ENCODE measurements at places on chromosomes 6 and 20. TPM values are rescaled to one million over a fixed set of nuclear protein-coding genes. Genes with fewer than 3 reads are reported as not detected.

Gene OARD1
- total RNA-seq: 12.3 TPM

Gene ERVFRD-1
- total RNA-seq: not detected

Gene TGM3
- total RNA-seq: 0.25 TPM

Gene RAB44
- under 0.01 TPM for total RNA-seq

Gene FAM83C
- not detected for total RNA-seq

Gene PRR18
- 0.25 TPM for total RNA-seq

Gene CLDN20
- total RNA-seq: not detected

Gene EPPIN
- total RNA-seq: not detected

Gene HLA-DQA2
- not detected for total RNA-seq

Gene BNIP5
- 0.25 TPM for total RNA-seq

Gene TMC2
- 3.4 TPM for total RNA-seq

Gene C4B
- total RNA-seq: 14.5 TPM

Gene PRSS35
- total RNA-seq: 6.9 TPM

Gene PRDM1
- 1.7 TPM for total RNA-seq

Gene SLC9A8
- 4.4 TPM for total RNA-seq

Gene MUC22
- not detected for total RNA-seq

Gene CPNE1
- 42.8 TPM for total RNA-seq

Gene BPIFB4
- not detected for total RNA-seq

Gene LSM2
- 10.3 TPM for total RNA-seq

Gene KCNK16
- not detected for total RNA-seq

Gene COQ3
- 9.8 TPM for total RNA-seq

Gene POM121L2
- total RNA-seq: not detected

Gene CNR1
- total RNA-seq: 265 TPM

Gene TNXB
- total RNA-seq: 10.1 TPM

Gene EIF2S2
- 40.6 TPM for total RNA-seq

Gene ACSS1
- total RNA-seq: 3.9 TPM

Gene OOEP
- not detected for total RNA-seq

Gene SIRPB1
- total RNA-seq: not detected

Gene FYN
- 225 TPM for total RNA-seq

Gene RAD21L1
- under 0.01 TPM for total RNA-seq

Gene NRSN1
- 28.8 TPM for total RNA-seq

Gene APCDD1L
- total RNA-seq: not detected

Gene GLP1R
- under 0.01 TPM for total RNA-seq

Gene NDUFAF5
- 21.9 TPM for total RNA-seq

Gene MYLK4
- 0.49 TPM for total RNA-seq

Gene OVOL2
- 1.5 TPM for total RNA-seq

Gene TBC1D20
- 14.0 TPM for total RNA-seq

Gene PROKR2
- total RNA-seq: 9.3 TPM

Gene GGTLC1
- total RNA-seq: not detected

Gene RBPJL
- not detected for total RNA-seq

Gene TREML2
- total RNA-seq: under 0.01 TPM

Gene HSPA1L
- 3.7 TPM for total RNA-seq

Gene ADAM33
- total RNA-seq: 2.0 TPM

Gene SNPH
- total RNA-seq: 13.5 TPM

Gene HLA-DRB5
- total RNA-seq: not detected

Gene C6orf132
- total RNA-seq: under 0.01 TPM

Measured in temporal lobe (tissue), 4 donors.